DND-41 (cell line): ENCODE measurements at places on chromosomes 6 and 20.

DNA sequence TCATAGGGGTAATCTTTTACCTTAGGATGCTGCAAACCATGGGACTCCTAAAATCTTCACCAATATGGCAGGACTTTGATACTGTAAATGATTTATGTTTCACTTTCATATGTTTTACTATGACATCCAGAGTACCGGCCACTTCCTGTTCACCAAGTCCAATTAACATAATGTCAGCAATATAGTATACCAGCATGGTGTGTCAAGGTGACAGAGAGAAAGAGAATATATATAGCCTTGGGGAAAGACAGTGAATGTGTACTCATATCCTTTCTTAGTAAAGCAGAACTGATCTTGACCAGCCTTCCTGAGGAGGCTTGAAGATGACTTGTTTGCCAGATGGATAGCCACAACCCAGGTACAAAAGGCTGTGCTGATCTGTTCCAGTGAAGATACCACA lies 127.9 kb downstream of the NRN1 start:
- DNase-seq = no peak

- DNase-seq = no peak
Measured at GRCh38 chr20:47701612-47702011, 83.7 kb downstream of the SULF2 start.

- DNase-seq = no peak
Measured at GRCh38 chr6:152087096-152087495, 279.6 kb downstream of the ESR1 start.

GRCh38 chr6:134103006-134103405 lies 50.6 kb upstream of the SLC2A12 start:
- no peak for DNase-seq

- DNase-seq = no peak
Measured at GRCh38 chr20:3658716-3659491, 4.3 kb downstream of the GFRA4 start.

DNA sequence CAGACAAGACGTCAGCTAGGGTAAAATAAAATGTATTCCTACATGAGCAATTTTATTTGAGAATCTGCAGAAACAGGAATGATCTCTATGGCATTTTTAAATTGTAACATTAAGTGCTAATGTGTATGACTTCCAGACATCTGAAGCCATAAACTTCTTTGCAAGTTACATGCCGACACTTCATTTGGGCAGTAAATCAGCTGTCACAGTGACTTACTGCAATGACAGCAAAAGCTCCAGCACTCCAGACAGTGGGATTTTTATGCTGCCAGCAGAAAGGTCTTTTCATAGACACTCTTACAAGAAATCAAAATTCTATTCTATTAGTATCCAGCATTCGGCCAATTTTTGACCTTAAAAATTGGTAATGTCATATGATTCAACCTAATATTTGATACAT lies 156.3 kb upstream of the SNX9 start:
- no peak for DNase-seq

- DNase-seq = no peak
Measured at GRCh38 chr20:16459019-16459700, 114.1 kb downstream of the KIF16B start.
